ENCODE measurements at places on chromosomes 12 and 14.

DNA sequence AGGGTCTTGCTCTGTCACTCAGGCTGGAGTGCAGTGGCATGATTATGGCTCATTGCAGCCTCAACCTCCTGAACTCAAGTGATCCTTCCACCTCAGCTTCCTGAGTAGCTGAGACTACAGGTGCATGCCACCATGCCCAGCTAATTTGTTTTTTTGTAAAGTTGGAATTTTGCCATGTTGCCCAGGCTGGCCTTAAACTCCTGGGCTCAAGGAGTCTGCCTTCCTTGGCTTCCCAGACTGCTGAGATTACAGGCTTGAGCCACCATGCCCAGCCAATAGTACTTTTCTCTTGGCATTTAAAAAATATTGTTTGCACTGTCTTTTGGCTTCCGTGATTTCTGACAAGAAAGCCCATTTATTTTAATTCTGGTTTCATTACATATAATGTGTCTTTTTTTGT lies 61.3 kb downstream of the DIP2B start:
- no peak for DNase-seq

DNA sequence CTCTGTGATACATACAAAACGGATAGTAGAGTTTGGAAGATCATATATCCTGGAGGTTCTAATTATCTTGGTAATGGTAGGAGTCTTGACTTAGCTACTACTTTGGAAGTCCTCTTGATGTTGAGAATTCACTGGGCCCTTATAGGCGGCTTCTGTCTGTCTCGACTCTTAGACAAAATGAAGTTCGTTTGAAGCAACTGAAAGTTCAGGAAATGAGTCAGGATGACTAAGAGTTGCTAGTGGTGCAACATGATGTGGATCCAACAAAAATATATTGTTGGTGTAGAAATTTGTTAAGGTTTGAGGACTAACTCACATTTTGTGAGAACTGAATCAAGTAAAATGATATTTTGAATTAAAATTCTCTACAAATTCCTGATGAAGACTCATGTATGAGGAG lies 272.7 kb downstream of the AEBP2 start:
- DNase-seq = no peak

DNA sequence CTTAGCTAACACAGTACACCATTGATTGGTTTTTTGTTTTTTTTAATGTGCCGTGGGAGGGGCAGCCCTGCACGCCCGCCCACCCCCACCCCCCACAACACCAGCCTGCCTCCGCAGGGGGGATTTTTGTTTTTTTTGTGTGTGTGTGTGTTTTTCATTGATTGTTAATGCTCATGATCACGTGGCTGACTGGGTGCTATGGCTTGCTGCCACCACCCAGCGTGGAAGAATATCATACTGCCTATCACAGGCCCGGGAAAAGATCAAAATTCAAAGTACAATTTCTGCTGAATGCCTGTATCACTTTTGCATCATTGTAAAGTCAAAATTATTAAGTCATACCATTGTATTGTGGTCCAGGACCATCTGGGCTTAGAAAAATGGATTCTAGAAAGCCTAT lies 8.3 kb downstream of the RESF1 start:
- no peak for DNase-seq

DNA sequence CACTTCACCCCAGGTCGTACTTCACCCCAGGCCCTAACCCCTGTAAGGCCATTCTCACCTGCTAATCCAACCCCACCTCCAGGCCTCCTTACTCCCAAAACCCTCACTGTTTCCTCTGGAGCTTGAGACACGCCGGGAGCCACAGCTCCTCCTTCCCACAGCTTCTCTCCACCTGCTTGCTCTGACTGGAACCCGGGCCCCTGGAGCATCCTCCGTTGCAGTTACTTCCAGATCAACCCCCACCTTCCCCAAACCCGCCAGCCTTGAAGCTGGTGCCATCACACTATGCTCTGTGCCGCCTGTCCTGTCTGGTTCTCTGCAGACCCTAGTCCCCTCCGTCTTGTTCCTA lies 34.6 kb upstream of the PPP2R5C start:
- DNase-seq = no peak

- DNase-seq = no peak
Observed at GRCh38 chr12:114703060-114703493, 19.1 kb upstream of the TBX3 start.

- DNase-seq = no peak
Observed at GRCh38 chr12:9649532-9649940, 20.0 kb upstream of the CLEC2D start.

- DNase-seq = no peak
Observed at GRCh38 chr12:6570264-6570887, 2.3 kb upstream of the NOP2 start.

GRCh38 chr12:108166505-108166904 lies 37.4 kb downstream of the WSCD2 start:
- no peak for DNase-seq

DNA sequence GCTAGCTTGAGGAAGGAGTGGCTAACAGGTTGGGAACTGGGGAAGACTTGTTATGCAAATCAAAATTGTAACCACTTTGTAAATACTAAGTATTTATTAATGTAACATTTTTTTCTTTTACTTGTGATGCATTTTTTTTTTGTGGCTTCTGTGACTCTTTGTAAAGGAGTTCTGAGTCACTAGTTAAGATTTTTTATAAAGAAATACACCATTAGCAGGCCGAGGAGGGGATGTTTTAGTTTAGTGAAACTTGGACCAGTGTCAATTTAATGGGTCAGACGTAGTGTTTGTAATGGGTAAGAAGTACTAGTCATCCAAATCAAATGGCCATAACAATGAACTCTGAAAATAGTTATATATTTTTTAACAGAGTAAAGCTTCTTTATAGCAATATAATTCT lies 43.1 kb downstream of the AKAP6 start:
- DNase-seq = no peak

- no peak for DNase-seq
Observed at GRCh38 chr12:44000309-44000952, 164.6 kb downstream of the TMEM117 start.

DNA sequence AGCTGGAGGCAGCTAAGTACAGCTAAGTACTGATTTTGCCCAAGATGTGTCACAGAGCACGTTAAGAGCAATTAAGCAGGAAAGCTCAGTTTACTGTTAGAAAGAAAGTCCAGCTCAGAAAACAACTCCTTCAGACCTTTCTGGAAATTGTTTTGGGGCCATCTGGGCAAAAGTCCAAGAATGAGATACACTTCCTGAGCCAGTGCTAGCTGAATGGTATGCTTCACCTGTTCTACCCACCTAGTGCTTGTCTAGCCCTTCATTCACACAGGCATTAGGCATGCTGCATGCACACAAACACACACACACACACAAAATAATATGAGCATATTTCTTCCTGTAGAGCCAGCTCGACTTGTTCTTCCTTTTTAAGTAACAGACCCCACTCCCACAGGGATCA lies 6.6 kb upstream of the IKZF4 start:
- no peak for DNase-seq

DNA sequence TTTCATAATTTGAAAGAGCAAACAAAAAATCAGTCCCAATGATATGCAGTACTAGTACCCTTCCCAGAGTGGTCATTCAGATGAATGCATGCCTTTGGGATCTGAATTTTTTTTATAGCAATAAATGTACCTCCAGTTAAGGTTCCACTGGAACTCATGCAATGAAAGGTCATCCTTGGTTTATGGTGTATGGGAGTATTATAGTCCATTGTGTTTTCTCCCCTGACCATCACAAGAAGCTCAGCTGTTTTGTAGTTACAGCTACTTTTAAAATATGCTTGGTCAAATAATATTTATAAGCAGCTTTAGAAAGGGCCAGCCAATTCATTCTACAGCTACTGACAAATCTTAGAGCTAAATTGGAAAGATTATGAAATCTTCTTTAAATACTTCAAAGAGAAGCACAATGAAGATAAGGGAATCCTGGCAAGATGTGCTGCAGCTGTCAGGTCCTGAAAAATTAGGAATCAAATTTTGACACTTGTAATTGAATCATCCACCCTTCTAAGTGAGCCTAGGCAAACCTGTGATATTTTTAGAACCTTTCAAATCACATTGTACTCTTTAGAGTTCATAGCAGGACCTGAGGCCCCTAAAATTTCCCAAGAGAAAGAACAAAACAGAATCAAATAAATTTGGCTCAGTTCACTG lies 46.5 kb downstream of the IFT81 start:
- no peak for DNase-seq

GRCh38 chr12:88398031-88398430 lies 182.2 kb downstream of the KITLG start:
- DNase-seq = no peak

GRCh38 chr12:53208877-53209463 lies 1.9 kb upstream of the ITGB7 start:
- no peak for DNase-seq

DNA sequence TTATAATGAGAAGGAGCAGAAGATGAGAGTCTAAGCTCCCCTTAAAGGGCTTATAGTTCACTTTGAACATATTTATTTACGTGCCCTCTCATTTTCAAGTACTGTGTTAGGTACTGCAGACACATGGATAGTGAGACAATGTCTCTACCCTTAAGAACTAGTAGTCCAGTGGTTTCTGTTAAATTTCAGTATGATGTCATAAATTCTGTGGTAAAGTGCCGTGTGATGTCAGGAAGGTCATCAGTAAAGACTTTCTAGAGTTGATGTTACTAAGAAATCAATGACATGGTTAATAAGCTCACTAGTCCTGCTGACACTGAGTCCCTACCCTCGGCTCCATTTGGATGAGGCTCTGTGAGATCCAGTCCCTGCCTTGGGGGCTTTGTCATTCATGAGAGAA lies 475.6 kb downstream of the ZFP36L1 start:
- no peak for DNase-seq

DNA sequence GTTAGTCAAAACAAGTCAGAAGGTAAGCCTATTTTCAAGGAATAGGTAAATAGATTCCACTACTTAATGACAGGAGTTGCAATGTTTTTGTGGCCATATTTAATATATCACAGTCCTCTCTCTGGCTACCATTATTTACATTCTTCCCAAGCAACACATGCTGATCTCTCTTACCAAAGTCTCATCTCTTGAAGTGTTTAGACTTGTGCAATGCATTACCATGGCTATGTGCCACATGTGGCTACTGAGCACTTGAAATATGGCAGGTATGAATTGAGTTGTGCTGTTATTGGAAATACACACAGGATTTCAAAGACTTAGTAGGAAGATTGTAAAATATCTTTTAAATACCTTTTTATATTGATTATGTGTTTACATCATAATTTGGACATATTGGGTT lies 262.4 kb upstream of the PDE3A start:
- DNase-seq = no peak

DNA sequence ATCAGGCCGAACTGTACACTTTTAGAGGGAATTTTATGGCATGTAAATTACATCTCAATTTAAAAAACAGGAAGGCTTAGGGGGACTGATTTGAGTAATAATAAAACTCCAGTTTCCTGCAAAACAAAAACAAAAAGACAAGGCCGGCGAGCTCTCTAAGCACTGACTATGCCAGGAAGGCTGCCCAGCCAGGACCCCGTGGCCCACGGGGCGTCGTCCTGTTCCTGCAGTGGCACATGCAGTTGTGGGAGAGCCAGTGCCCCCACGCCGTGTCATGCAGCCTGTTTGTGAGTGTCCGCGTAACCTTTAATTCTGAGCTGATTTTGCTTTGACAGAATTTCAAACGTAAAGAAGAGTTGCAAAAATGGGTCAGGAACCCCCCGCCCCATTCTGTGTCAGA lies 10.5 kb downstream of the XRCC3 start:
- no peak for DNase-seq
